HFF-Myc (cell line): ENCODE measurements at places on chromosomes 1 and 21.

- no peak for DNase-seq
These were observed 16.9 kb downstream of the MATN1 start for GRCh38 chr1:30706528-30706927.

- no peak for DNase-seq
These were observed 123.3 kb downstream of the C1orf21 start for GRCh38 chr1:184510110-184510509.

GRCh38 chr1:58883037-58883887 is 99.4 kb upstream of the JUN start:
- DNase-seq: peak; percentile 85

GRCh38 chr1:232634096-232634495 is 4.2 kb upstream of the SIPA1L2 start:
- DNase-seq: no peak

DNA sequence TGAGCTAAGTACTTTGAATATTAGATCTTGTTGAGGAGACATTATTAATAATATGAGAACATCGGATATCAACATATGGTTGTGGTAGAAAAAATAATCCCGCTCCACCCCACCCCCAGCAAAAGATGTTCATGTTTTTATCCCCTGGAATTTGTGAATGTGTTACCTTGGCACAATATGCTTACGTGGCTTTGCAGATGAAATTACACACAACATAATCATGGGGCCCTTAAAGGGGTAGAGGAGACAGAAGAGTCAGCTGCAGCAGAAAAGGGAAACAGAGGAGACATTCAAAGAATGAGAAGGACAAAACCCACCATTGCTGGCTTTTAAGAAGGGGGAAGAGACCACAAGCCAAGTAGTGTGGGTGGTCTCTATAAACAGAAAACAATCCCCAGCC is 104.1 kb downstream of the SEC16B start:
- DNase-seq: no peak

DNA sequence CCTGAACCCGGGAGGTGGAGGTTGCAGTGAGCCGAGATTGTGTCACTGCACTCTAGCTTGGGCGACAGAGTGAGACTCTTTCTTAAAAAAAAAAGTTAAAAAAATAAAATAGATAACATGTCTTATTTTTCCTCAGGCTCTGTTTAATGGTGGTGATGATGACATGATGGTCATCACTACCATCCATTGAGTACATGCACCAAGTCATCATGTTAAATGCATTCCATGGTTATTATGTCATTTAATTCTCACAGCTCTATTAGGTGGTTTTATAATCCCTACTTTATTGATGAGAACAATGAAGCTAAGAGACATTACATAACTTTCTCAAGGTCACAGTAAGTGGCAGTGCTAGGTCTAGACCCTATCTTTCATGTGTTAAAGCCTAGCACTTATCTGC is 34.4 kb upstream of the MAB21L3 start:
- no peak for DNase-seq

- no peak for DNase-seq
These were observed 6.2 kb downstream of the TGFBR3 start for GRCh38 chr1:91879733-91880132.

GRCh38 chr1:17188889-17189631 is 15.9 kb upstream of the PADI1 start:
- no peak for DNase-seq

- no peak for DNase-seq
These were observed 2.1 kb downstream of the ARID4B start for GRCh38 chr1:235325854-235326253.

GRCh38 chr1:76901158-76901767 is 34.0 kb downstream of the ST6GALNAC5 start:
- peak; percentile 46 for DNase-seq

DNA sequence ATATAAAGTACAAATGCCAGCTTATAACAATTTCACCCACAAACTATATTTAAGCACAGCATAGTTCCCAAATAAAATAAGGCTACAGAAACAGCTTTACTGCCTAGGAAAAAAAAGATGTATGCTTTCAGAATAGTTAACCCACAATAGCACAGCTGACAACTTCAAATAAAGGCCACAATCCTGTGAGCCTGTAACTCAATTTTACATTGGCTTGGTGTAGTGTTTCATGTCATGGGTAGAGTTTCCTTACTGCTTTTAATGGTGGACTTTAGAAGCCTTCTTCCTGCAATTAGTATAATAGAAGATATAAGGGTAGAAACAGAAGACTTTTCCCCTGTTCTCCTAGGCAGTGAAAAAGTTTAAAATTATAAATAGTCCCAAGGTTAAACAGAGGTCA is 44.3 kb upstream of the ZC3H11B start:
- no peak for DNase-seq

GRCh38 chr1:150302338-150302737 is 8.7 kb downstream of the MRPS21 start:
- no peak for DNase-seq

DNA sequence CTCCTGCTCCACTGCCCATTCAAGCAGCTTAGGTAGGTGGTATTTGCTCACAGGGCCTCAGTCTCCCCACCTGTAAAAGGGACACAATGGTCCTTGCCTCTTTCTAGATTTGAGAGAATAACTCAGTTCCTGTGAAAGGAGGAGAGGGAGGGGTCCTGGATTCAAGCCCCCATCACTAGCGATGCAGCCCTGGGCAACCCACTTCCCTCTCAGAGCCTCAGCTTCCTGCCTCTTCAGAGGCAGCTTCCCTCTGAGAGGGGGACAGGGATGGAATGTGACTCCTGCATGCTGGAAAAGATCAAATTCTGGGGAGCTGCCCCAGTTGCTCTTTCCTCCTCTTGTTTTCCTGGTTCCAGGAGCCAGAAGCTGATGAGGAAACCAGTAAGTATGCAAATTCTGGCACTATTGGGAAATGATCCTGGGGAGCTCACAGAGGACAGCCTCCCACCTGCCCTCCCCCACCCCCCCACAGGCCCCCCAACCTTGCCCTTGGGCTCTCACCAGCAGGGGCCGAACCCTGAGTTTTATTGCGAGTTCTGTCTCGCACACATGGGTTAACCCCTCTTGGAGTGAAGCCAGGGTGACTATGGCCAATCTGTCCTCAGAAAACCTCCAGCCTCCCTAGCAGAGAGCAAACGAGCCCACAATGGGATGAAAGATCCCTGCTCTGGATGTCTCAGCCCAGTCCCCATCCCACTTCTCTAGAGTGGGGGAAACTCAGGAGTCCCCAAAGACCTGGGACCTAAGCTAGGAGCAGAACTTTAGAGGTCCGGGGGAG is 11.7 kb downstream of the ZC3H12A start:
- no peak for DNase-seq
